ENCODE measurements at places on chromosomes 11 and 22. TPM values are rescaled to one million over a fixed set of nuclear protein-coding genes. Genes with fewer than 3 reads are reported as not detected.

VWCE gene
- 25.3 TPM for total RNA-seq

GRM5 gene
- 0.28 TPM for total RNA-seq

FOXRED2 gene
- total RNA-seq: 17.6 TPM

ARHGAP32 gene
- 14.5 TPM for total RNA-seq

CNTF gene
- 1.6 TPM for total RNA-seq
